Stimulated activated CD4-positive, alpha-beta T cell treated with anti-CD3 and anti-CD28 coated beads, Interleukin-15, amount 100 ng/mL, for 48 hours (primary cell): ENCODE measurements at places on chromosomes 12 and 14.

- no peak for DNase-seq
These were observed 794 bp downstream of the SLC22A17 start for GRCh38 chr14:23351681-23352505.

DNA sequence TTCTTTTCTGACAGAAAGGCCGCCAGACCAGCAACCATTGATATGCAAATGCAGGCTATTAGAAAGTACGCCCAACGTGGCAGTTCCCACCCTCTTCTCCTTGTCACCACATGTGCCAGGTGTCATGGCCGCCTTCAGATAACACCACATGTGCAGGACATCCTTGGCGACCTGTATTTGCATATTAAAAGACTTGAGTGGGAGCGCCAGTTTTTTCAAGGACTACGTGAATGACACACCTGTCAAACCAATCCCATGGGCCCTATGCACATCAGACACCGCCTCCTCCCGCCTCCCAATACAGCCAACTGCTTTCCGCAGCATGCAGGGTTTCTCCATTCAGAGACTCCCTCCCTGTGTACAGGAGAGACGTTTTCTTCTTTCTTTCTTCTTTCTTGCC is 318.6 kb upstream of the FAR2 start:
- no peak for DNase-seq

- no peak for DNase-seq
These were observed 504.9 kb downstream of the DIO2 start for GRCh38 chr14:79706382-79706781.

DNA sequence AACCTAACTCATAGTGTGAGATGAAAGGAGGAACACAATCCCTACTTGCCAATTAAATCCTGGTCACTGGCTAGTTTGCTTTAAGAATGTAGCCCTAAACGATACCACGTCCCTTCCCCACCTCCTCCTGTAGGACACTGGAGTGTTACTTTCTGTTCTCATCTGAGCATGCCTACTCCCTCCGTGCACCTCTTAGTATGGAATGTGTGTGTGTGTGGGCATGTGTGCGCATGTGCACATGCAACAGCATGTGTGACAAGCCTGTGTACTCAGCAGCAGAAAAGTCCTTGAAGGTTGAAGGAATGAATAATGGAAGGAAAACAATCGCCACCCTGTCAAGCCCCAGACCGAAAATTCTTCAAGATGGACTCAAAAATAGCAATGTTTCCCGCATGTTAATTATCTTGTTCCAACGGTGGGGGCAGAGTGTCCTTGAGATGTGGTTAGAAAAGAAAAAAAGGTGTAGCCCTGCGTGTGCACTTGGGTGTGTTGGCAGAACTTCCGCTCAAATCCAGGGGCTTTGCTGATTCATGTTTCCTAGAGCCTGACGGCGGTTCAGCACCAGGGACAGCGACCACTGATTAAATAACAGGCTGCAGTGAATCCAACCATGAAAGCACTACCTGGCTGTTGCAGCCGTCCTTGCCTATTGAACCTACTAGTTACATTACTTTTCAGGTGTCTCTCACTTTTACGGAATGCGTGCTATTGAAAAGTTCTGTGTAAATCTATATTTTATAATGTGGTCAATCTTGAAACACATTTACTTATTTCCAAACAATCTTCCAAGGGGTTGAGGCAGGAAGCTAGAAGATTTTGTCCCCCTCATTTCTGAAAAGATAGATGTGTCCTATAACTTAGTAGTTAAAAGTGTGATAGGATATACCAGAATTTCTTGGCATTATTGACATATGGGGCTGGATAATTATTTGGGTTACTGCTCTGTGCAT is 79.8 kb downstream of the SRRM4 start:
- DNase-seq = no peak

GRCh38 chr12:71071536-71072097 is 86.2 kb downstream of the TSPAN8 start:
- DNase-seq = no peak

DNA sequence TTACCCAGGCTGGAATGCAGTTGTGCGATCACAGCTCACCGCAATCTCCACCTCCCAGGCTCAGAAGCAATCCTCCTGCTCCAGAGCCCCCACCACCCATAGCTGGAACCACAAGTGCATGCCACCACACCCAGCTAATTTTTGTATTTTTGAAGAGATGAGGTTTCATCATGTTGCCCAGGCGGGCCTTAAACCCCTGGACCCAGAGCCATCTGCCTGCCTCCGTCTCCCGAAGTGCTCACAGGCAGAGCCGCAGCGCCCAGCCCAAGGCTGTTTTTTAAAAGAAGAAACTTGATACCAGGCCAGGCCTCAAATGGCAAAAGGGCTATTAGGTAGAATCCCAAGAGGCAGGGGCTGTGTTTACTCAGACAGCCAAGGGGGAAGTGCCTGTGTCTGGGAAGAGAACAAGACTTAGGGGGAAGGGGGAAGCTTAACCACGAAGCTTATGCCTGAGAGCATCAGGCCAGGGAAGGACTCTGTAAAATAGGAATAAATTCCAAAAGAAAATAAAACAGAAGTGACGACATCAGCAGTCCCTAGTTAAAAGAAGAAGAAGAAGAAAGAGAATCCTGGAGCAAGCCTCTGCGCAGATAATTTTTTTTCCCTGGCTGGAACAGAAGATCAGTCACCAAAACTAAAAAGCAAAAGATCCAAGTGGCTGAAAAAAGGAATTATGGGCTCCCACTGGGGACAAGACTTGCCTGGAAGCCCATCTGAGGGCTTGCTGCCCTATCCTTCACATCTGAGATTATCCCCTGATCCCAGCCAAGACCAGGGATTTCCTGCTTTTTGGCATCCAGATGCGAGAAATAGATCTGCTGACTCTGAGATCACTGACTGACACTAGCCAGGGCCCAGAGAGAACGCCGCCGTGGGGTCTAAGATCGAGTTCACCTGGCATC is 170.5 kb downstream of the NDUFA12 start:
- no peak for DNase-seq

- no peak for DNase-seq
These were observed 98.9 kb downstream of the PCNX1 start for GRCh38 chr14:71006200-71006563.

DNA sequence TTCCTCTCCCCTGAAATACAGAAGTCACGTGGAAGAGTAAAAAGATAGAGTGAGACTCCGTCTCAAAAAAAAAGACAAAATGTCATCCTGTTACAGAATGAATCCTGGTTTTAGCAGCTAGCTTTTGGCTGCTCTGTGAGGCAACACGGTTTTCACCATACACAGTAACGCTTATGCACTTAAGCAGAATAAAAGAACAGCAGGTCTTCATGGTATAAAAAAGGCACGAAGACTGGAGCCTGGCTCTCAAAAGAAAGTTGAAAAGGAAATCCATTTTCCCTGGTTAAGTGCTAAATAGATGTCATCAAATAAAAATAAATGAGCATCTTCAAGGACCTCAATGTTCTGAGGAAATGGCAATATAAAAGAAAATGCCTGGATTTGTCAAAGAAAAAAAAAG is 444.1 kb downstream of the IPO8 start:
- DNase-seq = no peak

- no peak for DNase-seq
These were observed 424.2 kb downstream of the ETNK1 start for GRCh38 chr12:23049180-23049579.

DNA sequence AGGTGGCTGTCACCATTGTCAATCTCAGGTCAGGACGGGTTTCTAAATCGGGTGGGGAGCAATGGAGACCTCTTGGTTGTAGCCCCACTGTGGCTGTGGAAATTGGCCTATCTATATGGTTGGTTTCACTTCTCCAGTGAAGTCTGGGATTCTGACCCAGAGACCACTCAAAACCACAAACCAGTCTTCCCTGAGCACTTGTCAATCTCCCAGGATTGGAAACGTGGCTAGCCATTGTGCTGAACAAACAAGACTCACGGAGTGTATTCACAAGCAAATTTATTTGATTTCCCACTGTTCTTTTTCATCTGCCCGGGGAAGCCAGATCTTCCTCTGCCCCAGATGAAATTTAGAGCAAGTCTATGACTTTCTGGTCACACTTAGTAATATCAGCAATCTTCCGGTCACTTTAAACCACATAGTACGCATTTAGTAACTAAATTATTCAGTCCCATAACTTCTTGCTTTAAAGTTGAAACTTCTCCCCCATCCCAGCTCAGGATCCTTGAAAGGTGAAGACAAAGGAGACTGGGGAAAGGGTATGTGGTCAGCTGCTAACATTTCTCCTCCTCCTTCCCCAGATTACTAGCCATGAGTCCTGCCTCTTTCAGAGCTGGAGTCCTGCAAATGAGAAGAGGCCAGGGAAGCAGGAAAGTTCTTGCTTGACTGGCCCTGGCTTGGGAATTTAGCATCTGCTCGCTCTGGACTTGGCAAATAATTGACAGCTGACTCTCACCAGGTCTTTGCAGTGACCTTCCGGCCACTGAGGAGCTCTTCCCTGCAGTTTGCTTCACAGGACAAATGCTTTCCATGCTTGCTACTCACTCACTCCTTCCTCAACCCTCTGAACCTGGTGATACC is 123.2 kb upstream of the MAX start:
- no peak for DNase-seq
